ENCODE measurements at places on chromosomes 7 and 10. TPM values are rescaled to one million over a fixed set of nuclear protein-coding genes. Genes with fewer than 3 reads are reported as not detected.

Gene LIPN
- total RNA-seq: not detected

Gene MYH16
- total RNA-seq: 0.38 TPM

Gene ADAP1
- 3.6 TPM for total RNA-seq

Gene ZNF722
- total RNA-seq: not detected

Gene IPMK
- 6.2 TPM for total RNA-seq

Gene STAM
- 14.3 TPM for total RNA-seq

Gene MAGI2
- total RNA-seq: 3.4 TPM

Gene TAS2R41
- not detected for total RNA-seq

Gene MEPCE
- total RNA-seq: 42.9 TPM

Gene HEPACAM2
- not detected for total RNA-seq

Gene SCIN
- total RNA-seq: 0.09 TPM

Gene PTPRE
- 40.2 TPM for total RNA-seq

Gene C10orf90
- not detected for total RNA-seq

Gene GHITM
- total RNA-seq: 179 TPM

Gene ARMH3
- 6.6 TPM for total RNA-seq

Gene TAC1
- total RNA-seq: not detected

Gene DMBT1
- total RNA-seq: not detected

Gene TEX36
- not detected for total RNA-seq

Gene ASB10
- total RNA-seq: not detected

Gene CDK1
- 40.9 TPM for total RNA-seq

Gene WIPF3
- not detected for total RNA-seq

Gene DKK1
- 86.2 TPM for total RNA-seq

Gene EN2
- 0.09 TPM for total RNA-seq

Gene OR9A2
- total RNA-seq: not detected

Gene NUTM2B
- 0.09 TPM for total RNA-seq

Gene CYP17A1
- total RNA-seq: not detected

Gene ZNF503
- total RNA-seq: 0.72 TPM

Gene C10orf67
- not detected for total RNA-seq

Gene PSD
- total RNA-seq: 0.28 TPM

Gene OPN1SW
- not detected for total RNA-seq

Gene GIMAP8
- total RNA-seq: 60.6 TPM

Gene PLXNA4
- 18.4 TPM for total RNA-seq

Gene PNLIPRP3
- total RNA-seq: not detected

Gene FFAR4
- not detected for total RNA-seq

Gene HPSE2
- not detected for total RNA-seq

Gene CNTNAP2
- total RNA-seq: 0.18 TPM

Gene SPDYE8
- not detected for total RNA-seq

Gene WNT8B
- not detected for total RNA-seq

Gene TMEM270
- total RNA-seq: not detected

Gene ADRB1
- not detected for total RNA-seq

Gene ZNF117
- 7.8 TPM for total RNA-seq

Gene DRGX
- not detected for total RNA-seq

Gene STEAP1
- 8.5 TPM for total RNA-seq

Gene MARVELD1
- total RNA-seq: 11.2 TPM

Gene CYP2C9
- total RNA-seq: not detected

Gene ITPRIP
- 31.4 TPM for total RNA-seq

Gene GIMAP5
- total RNA-seq: 42.8 TPM

Gene CYP26C1
- 0.47 TPM for total RNA-seq

Gene GLI3
- 3.5 TPM for total RNA-seq

Gene SEMA3D
- total RNA-seq: 2.4 TPM

Gene TFAM
- total RNA-seq: 40.9 TPM

Gene HOGA1
- total RNA-seq: 0.09 TPM

Gene MMP21
- under 0.01 TPM for total RNA-seq
